ENCODE measurements at places on chromosomes 2 and 18.

- no peak for DNase-seq
Measured at GRCh38 chr2:47640356-47640755, 142.6 kb upstream of the MSH6 start.

- DNase-seq: no peak
Measured at GRCh38 chr2:10532638-10533101, 84.5 kb upstream of the ODC1 start.

- DNase-seq: no peak
Measured at GRCh38 chr2:134866498-134867099, 28.2 kb downstream of the ACMSD start.

DNA sequence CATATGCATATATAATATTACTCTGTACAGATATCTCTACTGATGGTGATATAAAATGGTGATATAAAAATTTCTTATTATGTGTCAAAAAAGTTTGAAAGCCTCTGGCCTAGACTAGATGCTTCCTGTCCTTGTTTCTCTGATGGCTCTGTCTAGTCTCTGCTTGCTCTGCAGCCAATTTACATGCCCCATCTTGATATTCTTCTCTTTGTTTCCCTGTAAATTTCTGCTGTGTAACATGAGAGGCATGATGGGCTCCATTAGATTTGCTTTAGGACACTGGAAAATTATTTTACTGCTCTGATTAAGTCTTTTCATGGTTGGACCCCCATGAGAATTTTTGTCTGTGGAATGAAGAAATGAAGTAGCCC, 24.3 kb downstream of the BABAM2 start:
- DNase-seq: no peak

- DNase-seq: no peak
Measured at GRCh38 chr2:64697297-64698176, 43.8 kb upstream of the SERTAD2 start.

GRCh38 chr18:28175150-28175929, 1.6 kb downstream of the CDH2 start:
- no peak for DNase-seq

DNA sequence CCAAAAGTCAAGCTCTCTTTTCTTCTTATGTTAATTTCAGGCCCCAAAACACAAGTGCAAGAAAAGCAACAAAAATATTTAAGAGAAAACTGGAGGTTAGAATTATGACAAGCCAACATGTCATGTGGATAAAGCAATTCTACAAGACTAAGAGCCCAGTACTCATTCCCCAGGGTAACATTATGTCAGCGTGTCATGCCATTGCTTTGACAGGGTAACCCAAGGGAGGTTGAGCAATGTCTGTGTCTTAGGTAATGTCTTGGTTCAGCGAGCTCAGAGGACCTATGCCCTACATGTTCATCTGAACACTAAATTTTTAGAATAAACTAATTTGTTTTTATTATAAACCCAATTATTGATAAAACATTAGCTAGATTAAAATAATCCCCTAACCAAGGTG, 173.2 kb upstream of the ZNF804A start:
- no peak for DNase-seq

DNA sequence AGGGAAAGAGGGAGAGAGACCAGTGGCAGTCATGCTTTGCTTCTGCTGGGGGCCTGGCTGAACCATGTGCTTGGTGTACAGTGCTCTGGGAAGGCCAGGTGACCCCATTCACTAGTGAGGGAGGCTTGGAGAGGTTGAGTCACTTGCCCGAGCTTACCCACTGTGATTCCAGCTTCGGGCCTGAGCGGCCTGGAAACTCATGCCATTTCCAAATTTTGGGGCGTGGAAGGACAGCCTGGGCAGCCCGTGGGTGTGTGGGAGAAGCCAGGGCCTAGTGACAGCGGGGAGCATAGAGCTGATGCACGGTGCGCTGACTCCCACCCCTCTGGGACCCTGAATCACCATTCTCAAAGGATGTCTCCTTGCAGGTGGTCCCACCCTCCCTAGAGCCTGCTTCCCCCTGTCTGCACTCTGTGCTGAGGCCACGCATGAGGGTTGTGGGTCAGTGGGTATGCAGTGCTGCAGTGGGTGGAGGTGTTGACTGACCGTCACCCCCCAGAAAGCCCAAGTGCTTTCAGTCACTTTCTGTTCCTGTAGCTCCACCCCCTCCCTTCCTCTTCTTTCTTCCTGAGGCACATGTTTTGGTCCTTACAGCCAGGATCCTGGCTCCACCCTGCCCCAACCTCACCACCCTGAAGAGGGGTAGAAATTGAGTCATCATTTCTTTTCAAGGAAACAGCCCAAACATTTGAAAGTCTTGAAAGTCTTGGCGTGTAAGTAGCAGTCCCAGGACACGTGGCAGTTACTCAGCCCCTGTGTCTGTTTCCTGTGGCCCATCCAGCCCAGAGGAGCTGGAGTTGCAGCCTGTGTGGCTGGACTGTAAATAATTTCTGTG, 69.3 kb upstream of the MCFD2 start:
- peak; percentile 53 for DNase-seq

DNA sequence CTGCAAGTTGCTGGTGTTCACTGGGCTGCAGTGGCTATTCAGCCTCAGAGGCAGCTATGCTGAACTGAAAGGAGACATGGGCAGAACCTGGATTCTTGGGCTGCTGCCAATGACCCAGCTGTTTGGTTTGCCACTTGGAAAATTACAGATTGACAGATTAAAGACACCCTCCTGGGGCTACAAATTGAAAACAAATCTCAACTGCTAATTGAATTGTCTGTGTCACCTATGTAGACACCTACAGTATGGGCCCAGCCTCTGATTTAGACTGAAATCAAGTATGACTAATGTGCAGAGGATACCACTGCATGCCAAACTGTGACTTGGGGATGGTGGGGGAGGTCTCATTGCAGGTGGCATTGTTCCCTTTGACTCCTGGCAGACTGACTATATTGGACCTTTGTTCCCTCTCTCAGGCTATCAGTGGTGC, 42.8 kb downstream of the ITSN2 start:
- no peak for DNase-seq

Data from stimulated activated naive CD4-positive, alpha-beta T cell treated with Interleukin-2 at 50 U/mL for 16 hours (primary cell).